Spleen (tissue), 13 donors: ENCODE measurements at places on chromosomes 3 and 15. TPM values are rescaled to one million over a fixed set of nuclear protein-coding genes. Genes with fewer than 3 reads are reported as not detected.

Gene WWTR1
- total RNA-seq = 55.7 TPM

Gene SERPINI2
- 3.9 TPM for total RNA-seq

Gene SCAANT1
- not detected for total RNA-seq

Gene CCDC71
- 45.4 TPM for total RNA-seq

Gene MLF1
- total RNA-seq = 3.9 TPM

Gene GADL1
- total RNA-seq = not detected

DNA sequence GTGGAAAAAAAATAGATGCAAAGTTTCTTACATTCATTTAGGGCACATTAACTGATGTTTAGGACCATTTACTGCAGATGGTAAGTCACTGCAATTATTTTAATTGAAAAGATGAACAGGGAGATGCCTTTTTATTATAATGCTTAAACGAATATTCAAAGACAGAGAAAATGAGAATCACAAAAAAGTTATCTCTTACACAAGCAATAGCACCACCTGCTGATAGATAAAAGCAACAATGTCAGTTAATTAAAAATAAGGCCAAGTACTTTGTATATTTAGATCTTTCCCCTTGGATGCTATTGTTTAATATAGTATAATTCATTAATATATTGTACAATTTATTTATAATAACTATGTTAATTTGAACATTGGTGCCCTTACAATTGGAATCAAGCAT, 55.9 kb downstream of the IFT80 start:
- no peak for DNase-seq

DNA sequence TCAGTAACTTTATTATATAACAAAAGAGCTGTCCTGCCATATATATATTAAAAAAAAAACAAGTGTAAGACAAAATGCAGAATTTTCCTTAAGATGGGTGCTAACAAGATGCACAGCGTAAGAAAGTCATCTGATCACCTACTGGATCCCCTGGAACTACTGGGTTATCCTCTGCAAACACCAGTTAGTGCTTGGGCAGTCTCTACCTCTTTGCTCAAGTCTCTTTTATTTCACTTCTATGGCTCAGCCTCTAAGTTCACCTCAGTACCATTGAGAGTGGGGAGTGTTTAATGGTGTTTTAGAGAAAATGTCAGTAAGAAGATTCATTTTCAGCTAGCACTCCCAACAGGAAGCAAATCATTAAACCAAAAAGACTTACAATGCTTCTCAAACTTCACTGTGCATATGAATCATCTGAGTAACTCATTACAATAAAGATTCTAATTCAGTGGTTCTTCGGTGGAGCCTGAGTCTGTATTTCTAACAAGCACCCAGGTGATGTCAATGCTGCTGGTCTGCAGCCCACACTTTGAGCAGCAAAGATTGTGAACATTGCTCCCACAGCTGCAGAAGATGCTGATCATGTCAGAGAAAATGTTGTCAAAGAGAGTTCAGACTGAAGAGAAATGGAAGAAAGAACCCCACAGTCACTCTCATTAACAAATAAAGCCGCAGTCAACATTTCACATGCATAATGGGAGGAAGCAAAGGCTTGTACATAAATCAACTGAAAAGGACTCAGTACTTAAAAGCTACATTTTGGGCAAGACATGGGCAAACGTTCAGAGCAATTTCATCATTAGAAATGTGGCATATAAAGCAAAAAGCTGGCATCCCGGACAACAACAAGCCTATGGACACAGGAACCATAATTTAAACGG, 227.1 kb upstream of the ATP11B start:
- DNase-seq = no peak

- DNase-seq = no peak
These were observed 17.0 kb downstream of the WDR93 start for GRCh38 chr15:89707577-89707976.

DNA sequence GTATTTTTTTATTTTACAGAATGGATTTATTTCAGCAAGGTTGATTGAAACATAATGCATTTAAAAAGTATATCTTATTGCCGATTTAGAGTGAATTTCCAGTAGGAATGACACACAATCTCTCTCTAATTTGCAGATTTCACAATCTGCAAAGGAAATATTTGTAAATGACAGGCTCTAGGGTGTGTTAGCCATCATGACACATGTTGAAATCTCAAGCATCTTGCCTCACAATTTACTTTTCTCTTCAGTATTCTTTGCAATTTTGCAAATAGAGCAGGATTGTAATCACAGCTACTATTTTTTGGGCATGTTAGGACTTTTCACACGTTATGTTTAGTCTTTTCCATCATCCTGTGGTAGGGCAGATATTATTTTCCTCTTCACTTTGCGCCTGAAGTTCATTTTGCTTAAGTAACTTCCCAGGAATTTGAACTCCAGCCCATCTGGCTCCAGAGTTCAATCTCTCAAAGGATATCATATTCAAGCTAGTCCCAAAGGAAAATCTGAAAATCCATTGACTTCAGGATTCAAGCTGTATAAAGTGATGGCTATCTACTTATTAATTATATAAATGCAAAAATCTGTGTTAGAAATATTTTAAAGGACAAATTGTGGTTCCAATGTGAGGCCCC, 55.4 kb downstream of the ATP13A4 start:
- no peak for DNase-seq

GRCh38 chr3:183159333-183159732, 3.2 kb downstream of the LAMP3 start:
- DNase-seq = no peak

DNA sequence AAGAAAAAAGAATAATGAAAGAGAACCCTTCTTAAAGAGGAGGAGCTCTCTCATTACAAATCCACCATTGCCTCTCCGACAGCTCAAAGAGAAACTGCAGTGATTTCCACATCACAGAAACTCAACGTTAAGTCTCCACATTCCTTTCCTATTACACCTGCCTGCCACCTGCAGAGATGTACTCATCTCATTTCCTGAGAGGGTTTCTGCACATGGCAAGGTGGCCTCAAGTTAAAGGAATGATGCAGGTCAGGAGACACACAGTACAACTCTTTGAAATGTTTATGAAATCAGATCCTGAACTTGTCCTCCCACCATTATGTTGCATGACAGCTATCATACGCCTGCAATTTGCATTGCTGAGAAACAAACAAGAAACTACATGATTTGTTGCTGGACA, 458.4 kb upstream of the ADAMTS9 start:
- DNase-seq = no peak

DNA sequence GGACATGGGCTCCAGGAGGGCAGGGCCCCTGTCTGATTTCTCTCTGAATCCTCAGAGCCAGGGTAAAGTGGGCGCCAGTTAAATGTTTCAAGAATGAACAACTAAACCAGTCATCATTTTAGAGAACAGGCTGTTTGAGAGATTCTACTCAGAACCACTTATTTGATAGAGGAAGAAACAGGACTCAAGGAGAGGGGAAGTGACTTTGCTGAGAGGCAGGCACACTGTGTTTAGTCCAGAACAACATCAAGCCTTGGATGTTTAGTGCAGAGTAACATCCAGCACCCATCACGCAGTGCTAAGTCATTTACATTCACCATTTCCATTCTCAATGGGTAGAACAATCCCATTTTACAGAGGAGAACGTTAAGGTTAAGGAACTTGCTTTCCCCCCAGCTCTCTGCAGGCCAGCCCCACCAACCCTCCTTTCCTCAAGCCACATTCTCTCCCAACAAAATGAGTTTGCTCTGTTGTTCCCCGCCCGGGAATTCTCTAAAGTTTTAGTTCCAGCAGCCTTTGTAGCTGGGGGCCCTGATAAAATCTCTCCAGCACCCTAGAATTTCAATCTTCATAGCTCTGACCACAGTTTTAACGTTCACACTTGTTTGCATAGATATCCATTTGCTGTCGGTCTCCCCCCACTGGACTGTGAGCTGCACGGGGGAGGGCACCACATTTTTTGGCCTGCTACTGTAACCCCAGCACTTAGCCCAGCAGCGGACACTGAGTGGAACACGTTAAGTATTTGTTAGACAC, 962 bp downstream of the NMNAT3 start:
- no peak for DNase-seq

GRCh38 chr15:78193731-78194567, 40.4 kb downstream of the ACSBG1 start:
- no peak for DNase-seq

DNA sequence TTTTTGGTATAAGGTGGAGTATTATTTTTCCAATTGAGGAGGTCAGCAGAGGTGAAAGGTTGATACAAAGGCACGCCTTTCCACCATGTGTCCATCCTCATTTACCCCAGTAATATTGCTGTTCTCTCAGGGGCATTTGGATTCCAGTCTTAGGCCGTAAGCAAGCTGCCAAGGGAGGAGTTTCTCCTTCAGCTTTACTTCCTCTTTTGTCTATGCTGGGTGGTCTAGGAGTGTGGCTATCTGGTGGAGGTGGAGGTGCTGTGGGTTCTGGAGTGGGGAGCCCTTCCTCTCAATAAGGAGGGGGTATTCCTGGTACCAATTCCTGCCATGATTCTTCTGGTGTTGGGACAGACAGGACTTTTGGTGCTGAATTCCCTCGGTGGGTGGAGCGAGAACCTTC, 340.6 kb downstream of the KCNH8 start:
- no peak for DNase-seq

GRCh38 chr3:118089563-118089962, 945.1 kb downstream of the IGSF11 start:
- no peak for DNase-seq

DNA sequence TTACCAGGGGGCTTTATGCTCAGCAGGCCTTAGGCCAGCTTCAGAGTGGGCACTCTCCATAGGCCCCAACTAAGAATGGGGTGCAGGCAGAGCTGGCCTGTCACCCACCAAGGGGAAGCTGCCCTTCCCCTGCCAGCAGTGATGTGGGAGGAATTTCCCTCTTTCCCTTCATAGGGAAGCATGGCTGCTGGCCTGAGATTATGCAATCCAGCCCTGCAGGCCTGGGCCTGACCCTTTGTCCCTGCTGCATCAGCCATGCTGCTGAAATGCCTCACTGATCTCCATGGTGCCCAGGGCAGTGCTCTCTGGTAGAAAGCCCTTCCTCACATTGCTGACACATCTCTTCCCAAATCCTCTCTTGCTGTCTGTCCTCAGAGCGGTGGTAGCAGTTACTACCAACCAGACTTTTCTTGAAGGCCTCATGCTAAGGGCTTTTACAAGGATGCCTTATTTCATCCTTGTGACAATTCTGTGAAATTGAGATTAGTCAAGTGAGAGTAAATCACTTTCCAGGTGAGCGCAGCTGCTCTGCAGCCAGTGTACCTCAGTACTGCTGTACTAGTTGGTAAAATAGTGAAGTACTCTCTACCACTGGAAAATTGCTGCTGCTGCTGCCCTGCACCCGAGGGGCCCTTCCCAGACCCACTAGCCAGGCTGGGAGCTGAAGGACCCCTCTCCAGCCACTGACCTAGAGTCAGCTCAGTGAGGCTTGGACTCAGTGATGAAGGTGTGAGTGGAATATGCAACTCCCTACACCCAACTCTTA, 33.8 kb downstream of the MRAS start:
- DNase-seq = no peak

GRCh38 chr3:124478830-124479229, 251.4 kb upstream of the UMPS start:
- DNase-seq = no peak

GRCh38 chr3:87201727-87202126, 25.4 kb upstream of the CHMP2B start:
- no peak for DNase-seq

GRCh38 chr3:35651426-35651825, 12.1 kb downstream of the ARPP21 start:
- DNase-seq = no peak
